ENCODE measurements at places on chromosomes 2 and 18.
A peak's percentile ranks its signal among the peaks of the same experiment; 100 is the strongest.

DNA sequence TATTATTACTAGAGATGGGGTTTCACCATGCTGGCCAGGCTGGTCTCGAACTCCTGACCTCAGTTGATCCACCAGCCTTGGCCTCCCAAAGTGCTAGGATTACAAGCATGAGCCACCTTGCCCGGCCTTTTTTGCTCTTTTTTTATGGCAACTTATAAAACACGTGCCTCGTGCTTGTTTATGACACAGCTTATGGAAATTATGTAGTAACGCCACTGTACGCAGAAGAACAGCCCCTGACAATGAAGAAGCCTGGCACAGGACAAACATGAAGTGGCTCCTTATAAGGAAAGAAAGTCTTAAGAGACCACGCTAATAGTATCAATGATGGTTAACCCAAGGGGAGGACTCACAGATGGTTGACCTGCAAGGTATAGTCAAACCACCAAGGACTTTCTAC, 37.2 kb upstream of the RAPH1 start:
- no peak for DNase-seq

DNA sequence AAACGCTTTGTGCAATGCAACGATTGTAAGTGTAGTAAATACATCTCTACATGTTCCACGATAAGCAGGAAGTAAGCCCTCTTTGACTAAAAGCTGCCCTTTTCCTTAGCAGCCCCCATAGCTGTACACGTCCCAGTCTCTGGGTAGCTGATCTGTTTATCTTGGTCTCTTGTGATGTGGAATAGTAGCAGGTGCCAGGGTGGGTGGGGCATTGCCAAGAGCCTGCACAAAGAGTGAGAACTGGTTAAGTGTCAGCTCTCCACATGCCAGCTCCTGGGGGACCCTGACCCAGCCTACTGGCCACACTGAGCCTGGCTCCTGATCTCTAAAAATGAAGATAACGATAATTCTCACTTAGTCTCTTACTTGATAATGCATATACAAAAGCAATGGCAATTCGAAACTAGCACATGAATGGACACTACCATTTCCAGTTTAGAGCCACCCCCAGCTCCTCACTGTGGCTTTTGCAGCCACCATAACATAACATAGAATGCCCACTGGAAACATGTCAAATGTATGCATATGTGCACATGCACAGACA, 92.3 kb downstream of the MYT1L start:
- no peak for DNase-seq

- DNase-seq, result peak; percentile 84
Observed at GRCh38 chr2:102141970-102142828, at the start of gene IL1R1. IL1R1 (plus strand) TSS chr2:102142746; CDS start chr2:102157725, 14,979 bp downstream.

DNA sequence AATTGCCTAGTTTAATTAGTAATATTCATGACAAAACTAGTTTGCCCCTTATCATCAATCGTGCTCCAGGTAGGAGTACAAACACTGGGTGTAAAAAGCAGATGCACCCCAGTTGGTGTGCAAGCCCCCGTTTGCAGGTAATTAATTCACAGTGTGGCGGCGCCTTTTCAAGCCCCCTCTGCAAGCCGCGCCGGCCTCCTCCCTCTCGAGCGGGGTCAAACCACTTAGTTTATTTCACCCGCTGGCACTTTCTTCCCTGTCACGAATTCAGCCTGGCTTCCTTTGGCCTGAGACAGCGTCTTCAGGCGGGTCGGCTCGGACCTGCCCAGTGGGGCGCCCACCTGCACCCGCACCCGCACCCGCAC, 64.7 kb upstream of the MAPRE2 start:
- no peak for DNase-seq

- no peak for DNase-seq
Observed at GRCh38 chr2:10665833-10666232, 23.9 kb downstream of the NOL10 start.

DNA sequence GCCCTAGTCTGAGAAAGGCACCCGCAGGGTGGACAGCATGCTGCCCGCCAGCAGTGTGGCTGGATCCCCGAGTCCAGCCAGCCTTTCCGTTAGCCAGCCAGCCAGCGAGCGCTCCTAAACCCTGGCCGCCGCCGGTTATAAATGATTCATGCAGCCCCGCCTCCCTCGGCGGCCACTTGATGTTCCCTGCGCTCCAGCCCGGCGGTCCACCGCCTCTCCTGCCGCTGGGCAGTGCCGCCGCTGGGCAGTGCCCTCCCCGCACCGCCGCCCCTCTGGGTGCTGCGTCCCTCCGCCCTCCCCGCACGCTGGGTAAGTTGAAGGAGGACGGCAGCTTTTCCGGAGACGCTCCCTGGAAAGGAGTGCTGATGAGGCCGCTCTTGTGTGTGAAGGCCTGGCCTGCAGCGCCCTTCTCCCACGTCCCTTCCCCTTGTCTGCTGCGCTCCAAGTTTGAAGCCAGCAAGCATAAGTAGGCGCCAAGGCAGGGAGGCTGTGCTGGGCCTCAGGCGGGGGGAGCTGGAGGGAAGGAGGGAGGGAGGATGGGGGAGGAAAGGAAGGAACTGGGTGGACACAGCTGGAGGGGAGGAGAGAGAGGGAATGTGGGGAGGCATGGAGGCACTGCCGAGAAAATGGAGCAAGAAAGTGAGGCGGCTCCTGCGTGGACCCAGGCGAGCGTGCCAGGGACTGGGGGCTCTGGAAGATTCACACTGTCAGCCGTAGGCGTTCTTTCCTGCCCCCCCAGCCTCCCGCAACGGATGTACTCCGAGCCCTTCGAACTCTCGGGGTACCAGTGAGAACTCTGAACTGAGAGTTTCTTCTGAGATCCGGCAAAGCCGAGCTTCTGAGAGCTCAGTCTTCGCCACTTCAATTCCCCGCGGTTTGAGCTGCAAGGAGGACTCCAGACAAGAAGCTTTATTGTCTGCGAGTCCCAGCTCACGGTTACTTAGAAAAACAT, 131.9 kb downstream of the GLI2 start:
- DNase-seq, result peak; percentile 86

- DNase-seq, result peak; percentile 33
Observed at GRCh38 chr18:36693931-36694620, 134.7 kb downstream of the TPGS2 start.

DNA sequence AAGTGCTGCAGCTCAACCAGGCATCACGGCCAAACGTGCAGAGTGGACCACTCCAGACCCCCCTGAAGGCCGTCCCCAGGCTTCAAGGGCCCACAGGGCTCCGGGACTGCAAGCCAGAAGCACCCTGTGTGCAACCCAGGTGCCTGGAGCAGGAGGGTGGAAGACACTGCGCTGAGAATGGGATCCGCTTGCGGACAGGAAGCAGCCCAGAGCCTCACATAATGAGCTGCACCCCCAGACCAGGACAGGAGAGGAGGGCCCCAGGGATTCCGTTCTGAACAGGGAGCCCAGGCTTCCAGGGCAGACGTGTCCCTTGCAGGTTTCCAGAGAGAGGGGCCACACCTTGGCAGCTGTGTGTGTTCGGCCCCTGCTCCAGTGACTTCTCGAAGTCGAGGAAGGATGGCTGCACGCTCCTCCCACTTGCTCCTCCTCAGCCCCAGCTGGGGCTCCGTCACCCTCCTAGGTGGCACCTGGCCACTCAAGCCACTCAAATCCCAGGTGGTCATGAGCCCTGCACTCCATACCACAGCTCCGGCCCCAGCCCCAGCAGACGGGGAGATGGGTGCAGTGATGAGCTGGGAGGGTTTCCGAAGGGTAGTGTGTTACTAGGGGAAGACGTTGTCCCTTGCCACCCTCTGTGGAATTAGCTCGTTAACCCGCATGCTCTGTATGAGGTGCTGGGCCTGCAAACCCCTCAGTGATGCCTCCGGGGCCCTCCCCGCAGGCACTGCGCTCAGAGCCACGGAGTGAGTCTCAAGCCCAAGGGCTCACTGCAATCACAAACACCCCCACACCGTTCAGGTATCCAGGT, 79.2 kb downstream of the NDUFA10 start:
- DNase-seq, result no peak

DNA sequence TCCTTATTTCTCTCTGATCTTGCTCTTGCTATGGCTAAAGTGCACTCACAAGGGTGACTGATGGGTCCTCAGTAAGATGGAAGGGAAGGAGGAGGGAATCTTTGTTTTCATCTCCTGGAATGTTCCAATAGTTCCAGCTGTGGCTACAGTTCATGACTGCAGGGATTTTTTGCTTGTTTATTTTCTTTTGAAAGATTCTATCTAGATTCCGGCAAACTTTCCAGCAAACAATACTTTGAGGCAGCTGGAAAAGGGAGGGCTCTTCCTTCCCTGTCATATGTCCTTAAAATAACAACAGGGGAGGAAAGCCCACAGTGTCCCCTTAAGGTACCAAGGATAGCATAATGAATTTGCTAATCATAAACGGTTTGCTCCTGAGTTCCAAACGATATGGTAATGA, 111.3 kb upstream of the SLC14A2 start:
- DNase-seq, result peak; percentile 33

DNA sequence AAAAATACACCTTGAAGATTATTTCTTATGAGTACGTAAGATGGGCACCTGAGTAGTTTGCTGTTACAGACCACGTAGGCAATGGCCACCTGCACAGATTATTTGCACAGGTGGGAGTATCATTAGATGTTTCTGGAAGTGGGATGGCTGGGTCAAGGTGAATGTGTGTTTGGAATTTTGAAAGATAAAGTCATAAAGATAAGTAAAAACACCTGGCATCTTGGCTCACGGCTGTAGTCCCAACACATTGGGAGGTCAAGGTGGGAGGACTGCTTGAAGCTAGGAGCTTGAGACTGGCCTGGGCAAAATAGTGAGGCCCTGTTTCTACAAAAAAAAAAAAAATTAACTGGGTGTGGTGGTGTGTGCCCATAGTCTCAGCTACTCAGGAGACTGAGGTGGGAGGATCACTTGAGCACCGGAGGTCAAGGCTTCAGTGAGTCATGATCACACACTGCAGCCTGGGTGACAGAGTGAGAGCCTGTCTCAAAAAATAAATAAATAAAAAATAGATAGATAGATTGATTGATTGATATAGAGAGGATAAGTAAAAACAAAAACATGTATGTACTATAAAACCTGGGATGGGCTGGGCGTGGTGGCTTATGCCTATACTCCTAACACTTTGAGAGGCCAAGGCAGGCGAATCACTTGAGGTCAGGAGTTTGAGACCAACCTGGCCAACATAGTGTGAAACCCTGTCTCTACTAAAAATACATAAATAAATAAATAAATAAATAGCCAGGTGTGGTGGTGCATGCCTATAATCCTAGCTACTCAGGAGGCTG, 30.4 kb downstream of the ODC1 start:
- no peak for DNase-seq

DNA sequence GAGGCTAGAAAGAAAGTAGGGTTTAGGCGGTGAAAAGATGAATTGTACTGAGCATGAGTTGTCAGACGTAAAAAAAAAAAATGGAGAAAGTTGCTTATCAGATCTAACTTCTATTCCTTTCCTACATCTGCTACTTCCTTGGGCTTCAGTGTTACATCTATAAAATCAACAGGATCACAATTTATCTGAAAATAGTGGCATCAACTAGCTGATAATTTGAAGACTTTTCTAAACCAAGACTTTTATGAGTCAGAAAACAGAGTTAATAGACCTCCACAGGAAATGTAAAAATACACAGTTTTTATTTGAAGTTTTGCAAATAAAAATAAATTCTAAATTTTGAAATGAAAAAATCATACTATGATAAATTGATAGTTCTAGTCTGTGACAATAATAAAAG, 399.8 kb downstream of the GRB14 start:
- no peak for DNase-seq

GRCh38 chr2:60839126-60839813, 42.1 kb upstream of the REL start:
- no peak for DNase-seq

DNA sequence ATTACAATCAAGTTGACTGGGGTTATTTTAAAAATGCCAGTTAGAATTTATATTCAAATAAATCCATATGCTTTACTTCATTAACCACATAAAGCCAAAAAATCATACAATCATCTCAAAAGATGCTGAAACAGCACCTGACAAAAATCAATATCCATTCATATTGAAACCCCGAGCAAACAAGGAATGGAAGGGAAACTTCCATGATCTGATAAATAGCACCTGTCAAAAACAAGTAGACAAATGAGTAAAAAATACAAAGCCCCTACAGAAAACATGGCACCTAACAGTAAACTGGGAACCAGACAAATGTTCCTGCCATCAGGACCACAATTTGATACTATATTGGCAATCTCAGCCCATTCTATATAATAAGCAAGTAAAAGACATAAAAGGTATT, 227.5 kb downstream of the HDAC4 start:
- DNase-seq, result no peak

DNA sequence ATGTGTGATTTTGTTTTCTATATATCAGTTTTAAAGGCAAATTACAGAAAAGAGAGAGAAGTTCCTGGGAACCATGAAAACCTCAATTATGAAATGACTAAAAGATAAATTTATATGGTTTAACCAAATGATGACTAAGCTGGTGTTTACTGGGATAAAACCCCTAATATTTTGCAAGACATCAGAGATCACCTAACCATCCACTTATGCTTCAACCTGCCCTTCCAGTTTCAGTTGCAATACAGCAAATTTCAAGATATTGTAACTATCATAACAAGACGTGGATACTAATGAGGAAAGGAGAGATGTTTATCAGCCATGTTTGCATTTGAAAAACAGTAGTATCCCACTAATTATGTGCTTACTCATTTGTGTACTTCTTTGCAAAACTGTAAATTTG, 108.2 kb downstream of the GAREM1 start:
- DNase-seq, result no peak

DNA sequence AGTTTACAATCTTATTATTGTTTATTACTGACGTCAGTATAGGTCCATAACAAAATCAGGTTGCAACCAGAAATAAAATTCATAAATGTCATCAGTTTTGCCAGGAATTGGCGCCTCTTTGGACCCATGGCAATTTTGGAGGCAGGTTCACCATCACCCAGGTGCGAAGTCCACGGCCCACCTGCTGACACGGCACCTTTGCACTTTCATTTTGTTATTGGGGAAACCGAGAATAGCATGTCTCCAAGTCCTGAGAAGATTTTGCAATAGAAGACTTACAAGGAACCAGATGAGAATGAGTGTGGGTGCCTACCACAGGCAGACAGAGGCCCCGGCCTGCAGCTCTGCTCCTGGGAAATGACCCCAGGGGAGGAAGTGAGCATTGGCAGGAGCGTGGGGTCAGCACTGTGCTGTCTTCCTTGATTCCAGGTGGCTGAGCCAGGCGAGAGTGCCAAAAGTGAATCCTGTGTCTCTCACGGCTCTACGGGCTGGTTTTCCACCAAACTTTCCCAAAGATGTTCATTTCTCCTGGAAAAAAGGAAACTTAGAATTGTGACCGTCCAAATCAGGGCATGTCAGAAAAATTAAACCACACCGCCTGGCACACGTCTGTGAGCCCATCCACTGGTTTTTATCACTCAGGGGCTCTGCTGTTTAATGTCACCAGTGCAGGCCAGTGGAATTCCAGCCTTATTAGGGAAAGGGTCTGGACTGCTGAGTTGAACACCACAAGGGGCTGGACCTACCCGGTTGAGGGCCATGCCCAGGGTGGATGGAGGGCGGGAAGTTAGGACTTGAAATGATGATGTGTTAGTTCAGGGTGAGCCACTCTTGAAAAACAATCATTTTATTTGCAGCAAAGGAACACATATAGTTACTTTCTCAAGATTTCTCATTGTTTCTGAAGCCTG, 96.5 kb downstream of the PTGR3 start:
- DNase-seq, result no peak

- no peak for DNase-seq
Observed at GRCh38 chr18:58862356-58862755, 2.3 kb upstream of the ZNF532 start.

Measured in astrocyte of the spinal cord (primary cell).